ENCODE measurements at places on chromosomes 16 and 17. TPM values are rescaled to one million over a fixed set of nuclear protein-coding genes. Genes with fewer than 3 reads are reported as not detected.

DNA sequence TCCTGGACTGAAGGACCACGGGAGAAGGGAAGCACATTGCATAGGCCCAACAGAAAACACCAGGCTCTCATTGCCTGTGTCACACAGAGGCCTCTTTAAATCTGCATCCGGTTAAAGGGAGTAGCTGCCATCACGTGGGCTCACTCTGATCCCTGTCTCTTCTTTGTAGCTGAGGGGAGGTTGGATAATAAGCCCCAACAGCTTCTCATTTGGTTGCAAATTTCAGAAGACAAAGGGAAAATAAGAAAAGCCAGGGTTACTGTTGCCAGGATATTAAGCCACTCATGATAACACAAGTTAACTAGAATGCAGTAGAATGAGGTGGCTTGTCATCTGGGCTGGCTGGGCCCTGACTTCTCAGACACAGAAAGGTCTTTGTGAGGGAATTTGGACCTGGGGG is 325.1 kb upstream of the ERCC4 start:
- no peak for DNase-seq

DNA sequence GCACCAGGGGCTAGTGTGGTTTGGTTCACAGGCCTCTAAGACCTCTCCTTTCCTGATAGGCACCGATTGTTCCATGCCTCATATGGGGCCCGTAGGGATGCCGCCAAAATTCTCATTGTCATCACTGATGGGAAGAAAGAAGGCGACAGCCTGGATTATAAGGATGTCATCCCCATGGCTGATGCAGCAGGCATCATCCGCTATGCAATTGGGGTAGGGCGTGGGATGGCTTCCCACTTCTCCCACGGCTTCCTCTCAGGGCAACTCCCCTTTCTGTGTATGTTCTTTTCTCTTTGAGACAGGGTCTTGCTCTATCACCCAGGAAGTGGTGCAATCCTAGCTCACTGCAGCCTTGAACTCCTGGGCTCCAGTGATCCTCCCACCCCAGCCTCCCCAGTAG is 5.3 kb downstream of the ITGAX start:
- no peak for DNase-seq

DNA sequence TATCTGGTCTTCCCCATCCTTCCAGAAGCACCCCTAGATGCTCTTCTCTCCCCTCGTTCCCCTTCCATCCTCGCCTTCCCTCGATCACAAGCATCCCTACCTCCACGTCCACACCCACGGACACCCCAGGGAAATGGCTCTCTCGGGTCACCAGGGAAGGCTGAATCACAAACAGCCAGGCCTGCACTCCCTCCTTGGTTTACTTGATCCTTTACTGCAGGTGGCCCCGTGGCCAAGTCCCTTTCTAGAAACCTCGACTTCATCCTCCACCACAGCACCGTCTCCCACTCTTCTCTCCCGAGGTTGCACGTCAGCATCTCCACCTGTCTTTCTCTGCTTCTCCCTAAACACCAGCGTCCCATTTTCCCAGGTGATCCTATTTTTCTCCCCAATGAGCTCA is 6.5 kb upstream of the RBFOX3 start:
- no peak for DNase-seq

DNA sequence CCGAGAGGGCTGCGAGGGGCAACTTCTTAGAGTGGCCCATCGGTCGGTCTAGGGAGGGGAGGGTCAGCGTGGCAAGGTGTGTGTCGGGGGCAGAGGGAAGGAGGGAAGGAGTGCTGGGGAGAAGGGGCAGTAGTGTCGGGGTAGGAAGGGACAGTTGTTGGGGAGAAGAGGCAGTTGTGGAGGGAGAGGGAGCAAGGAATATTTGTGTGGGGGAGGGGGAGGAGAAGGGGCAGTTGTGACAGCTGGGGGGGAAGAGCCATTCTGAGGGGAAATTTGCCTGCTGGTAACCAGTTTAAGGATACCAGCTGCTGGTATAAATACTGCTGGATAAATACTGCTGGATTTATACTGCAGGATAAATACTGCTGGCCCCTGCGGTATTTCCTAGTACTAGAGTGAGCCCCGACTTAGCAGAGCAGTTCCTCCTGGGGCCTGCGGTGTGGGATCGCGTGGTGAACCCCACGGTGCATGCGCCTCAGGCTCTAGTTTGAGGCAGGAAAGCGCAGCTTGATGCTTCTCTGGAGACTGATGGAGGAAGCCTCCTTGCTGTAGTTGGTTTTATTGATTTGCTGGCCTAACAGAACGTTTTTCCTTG is 309 bp downstream of the DNAH2 start:
- DNase-seq: peak; percentile 60

GRCh38 chr17:4333041-4333440 is 33.4 kb downstream of the UBE2G1 start:
- no peak for DNase-seq

DNA sequence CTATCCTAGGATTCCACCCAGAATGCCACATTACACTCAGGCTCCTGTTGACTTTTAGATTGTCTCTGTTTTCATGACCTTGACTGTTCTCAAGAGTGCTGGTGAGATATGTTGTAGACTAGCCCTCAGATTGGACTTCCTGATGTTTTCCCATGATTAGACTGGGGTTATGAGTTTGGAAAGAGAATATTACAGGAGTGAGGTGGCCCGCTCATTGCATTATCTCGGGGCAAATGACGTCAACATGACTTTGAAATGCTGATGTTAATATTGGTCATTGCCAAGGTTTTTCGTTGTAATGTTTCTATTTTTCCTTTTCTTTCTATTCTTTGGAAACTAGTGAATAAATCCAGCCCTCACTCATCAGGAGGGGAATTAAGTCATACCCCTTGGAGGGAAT is 355.7 kb upstream of the MON1B start:
- DNase-seq: no peak

DNA sequence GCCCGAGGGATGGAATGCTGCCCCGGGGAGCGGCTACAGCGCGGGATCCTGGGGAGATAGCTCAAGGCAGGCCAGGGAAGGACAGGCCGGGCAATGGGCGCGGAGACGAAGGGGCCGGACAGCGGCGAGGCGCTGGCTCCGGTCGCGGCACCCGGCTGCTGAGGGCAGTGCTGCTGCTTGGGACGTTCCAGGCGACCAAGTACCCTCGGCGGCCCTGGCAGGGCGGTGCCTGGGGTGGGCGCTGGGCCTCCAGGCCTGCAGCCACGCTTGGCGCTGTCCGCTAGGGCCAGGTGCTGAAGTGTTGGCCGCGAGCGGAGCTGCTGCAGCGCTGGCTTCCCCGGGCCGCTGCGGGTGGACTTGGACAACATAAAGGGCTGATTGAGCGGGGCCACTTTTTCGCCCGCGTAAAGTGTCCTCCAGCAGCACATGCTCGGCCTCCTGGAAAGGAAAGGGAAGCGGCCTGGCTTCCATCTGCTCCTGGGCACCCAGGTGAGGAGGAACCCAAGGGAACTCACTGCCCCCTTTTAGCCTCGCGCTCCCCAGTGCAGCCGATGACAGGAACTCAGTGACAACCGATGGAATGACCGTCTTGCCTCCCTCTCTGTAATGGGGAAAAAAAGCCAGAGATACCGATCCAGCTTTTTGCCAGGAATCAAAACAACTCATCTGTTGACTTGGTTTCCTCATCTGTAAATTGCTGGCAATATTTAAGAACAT is 23.7 kb downstream of the CLEC3A start:
- peak; percentile 53 for DNase-seq

DNA sequence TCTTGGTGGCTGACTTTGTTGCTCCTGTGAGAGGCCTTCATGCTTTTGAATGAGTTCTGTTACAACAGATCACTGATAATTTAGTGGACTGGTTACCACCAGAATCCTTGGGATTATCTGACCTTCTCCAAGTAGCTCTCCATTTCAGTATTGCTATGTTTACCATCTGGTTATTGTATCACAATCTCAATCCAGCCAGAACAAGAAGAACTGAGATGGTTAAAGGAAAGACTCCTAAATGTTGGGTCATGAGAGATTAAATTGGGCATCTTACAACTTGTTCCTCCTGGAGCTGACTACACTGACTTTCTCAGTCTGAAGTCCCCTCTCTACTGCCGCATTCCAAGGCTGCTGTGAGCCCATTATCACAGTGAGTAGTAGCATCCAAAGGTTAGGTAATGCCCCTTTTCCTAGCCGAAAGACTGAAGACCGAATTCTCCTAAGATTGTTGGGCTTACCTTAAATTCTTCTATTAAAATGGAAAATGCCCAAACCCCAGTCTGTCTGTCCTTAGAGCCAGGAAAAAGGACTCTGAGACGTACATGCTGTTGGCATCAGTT is 181.7 kb upstream of the TBX2 start:
- DNase-seq: no peak

DNA sequence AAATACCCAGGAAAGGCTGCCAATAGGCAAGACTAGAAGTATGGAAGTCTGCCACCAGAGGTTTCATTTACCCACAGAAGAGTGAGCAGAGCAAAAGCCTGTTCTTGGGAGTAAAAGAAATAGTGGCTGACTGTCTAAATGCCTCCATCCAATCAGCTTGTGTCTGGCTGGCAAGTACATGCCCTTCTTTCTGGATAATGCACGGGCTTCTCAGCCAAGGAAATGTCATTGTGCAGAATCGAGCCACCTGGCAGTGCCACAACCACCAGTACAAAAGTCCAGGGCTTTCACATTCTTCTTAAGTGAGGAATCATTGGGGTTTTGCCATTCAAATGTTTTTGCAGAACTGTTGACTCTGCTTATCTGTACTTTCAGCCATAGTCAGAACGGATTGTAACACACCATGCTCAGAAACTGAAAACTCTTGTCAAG is 10.1 kb upstream of the ERCC4 start:
- DNase-seq: no peak

DNA sequence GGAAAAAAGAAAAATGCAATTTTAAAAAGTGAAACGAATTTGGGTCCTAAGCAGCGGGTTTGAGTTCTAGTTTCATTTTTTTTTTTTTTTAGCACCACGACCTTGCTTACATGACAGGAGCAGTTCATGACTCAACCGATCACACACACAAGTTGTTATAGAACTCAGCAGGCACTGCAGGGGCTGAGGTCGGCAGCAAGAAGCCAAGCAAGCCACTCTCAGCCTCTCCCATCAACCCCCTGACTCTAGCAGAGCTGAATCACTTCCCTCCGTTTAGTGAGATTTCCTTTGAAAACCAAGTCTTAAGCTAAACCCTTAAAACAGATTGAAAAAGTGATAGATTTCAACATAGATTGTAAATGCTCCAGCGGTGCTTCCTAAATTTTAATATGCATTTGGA is 520.8 kb downstream of the HAPSTR1 start:
- DNase-seq: no peak

DNA sequence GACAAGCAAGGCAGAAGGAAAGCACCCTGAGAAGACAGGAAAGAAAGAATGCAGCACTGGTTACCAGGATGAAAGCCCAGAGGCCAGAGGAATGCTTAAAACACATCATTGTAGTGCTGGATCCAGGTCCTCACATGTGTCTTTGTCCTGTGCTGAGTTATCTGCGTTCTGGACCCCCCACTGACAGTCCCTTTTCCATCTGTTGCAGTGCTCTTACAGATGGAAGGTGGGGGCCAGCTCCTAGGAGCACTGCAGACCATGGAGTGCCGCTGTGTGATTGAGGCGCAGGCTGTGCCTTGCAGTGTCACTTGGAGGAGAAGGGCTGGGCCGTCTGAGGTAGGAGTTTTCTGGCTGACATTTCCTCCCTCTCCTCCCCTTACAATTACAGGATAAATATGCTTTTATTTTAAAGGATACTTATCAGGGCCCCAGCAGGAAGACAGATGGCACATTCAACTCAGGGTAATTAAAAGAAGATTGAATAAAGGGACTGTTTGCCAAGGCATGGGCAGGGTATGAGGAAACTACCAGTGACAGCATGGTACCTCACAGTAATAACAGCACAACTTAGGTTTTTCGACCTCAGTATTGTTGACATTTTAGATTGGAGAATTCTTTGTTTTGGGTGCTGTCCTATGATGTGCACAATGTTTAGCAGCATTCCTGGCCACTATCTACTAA is 3.0 kb downstream of the EME1 start:
- DNase-seq: no peak

DNA sequence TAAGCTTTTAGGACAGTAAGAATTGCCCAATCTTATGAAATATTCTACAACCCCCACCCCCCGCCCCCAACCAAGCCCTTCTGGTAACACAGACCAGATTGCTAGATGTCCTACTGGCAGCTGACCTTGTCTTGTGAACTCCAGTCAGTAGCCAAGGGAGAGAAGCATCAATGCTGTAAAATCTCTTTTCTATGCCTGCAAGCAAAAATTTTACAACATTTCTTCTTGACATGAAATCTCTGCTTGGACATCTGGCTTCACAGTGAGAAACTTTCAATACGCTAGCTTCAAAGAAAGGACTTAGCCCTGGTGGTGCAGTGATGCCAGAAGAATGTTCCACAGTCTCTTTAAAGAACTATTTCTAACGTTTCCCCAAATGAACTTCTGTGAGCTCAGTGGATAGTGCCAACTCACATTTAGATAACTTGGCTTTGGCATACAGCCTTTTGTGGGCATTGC is 169.3 kb upstream of the AXIN2 start:
- DNase-seq: no peak

DNA sequence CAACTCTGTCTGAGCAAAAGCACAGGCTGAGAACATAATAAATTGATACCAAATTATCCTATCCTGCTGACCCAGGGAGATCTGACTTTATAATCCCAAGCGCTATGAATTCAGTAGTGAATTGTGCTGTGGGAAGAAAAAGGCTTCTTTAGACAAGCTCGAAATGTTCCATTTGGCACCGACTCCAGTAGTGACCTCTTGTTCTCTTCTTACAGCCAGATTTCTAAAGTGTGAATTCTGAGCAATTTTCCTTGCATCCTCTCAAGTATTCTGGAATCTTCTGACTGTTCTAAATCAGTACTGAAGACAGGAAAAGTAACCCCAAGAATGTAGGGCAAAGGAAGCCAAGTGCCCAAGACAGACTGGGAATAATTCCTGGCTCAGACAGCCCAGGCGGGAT is 58.2 kb downstream of the CDYL2 start:
- no peak for DNase-seq

GRCh38 chr16:56193951-56194726 is 2.9 kb downstream of the GNAO1 start:
- peak; percentile 82 for DNase-seq

- DNase-seq: no peak
Measured at GRCh38 chr16:75459691-75460090, 4.8 kb downstream of the TMEM170A start.

GRCh38 chr17:12388226-12388625 is 277.5 kb upstream of the MYOCD start:
- DNase-seq: no peak

HAS3 gene
- 0.43 TPM for total RNA-seq

TP53TG3C gene
- not detected for total RNA-seq

CRHR1 gene
- total RNA-seq: not detected

CES5A gene
- total RNA-seq: not detected

Measured in activated CD8-positive, alpha-beta T cell treated with anti-CD3 and anti-CD28 coated beads for 36 hours (primary cell).